ENCODE measurements at places on chromosomes 6 and 20. TPM values are rescaled to one million over a fixed set of nuclear protein-coding genes. Genes with fewer than 3 reads are reported as not detected.

Gene TSBP1
- not detected for total RNA-seq

Gene CAP2
- total RNA-seq, result 69.6 TPM

Gene FRK
- 4.8 TPM for total RNA-seq

Gene MCCD1
- total RNA-seq, result not detected

Gene EIF2S2
- total RNA-seq, result 51.3 TPM

Gene MRPS18B
- 71.1 TPM for total RNA-seq

Gene SLC22A16
- total RNA-seq, result not detected

Gene HCK
- total RNA-seq, result 14.1 TPM

Gene ZFP57
- 0.24 TPM for total RNA-seq

Gene HLA-DMA
- total RNA-seq, result 38.8 TPM

Gene ATP9A
- 28.0 TPM for total RNA-seq

Gene RSPH3
- 10.1 TPM for total RNA-seq

Gene TMC2
- total RNA-seq, result 0.06 TPM

Gene LHFPL5
- total RNA-seq, result not detected

Gene PGC
- not detected for total RNA-seq

Gene SLC32A1
- not detected for total RNA-seq

Gene FOXA2
- total RNA-seq, result not detected

Gene ASIP
- 1.5 TPM for total RNA-seq

Gene TNFRSF6B
- 1.4 TPM for total RNA-seq

Gene PLCB4
- 29.7 TPM for total RNA-seq

Gene VGLL2
- 1.7 TPM for total RNA-seq

Gene TREML2
- total RNA-seq, result 0.15 TPM

Gene TUBE1
- 18.4 TPM for total RNA-seq

Gene NKX2-2
- not detected for total RNA-seq

Gene ADAM33
- 18.5 TPM for total RNA-seq

Gene SOX18
- total RNA-seq, result 83.4 TPM

Gene RTF2
- total RNA-seq, result 68.6 TPM

Gene INSM1
- not detected for total RNA-seq

Gene CEP250
- total RNA-seq, result 17.3 TPM

Gene PBOV1
- not detected for total RNA-seq

Gene CDKN1A
- 31.5 TPM for total RNA-seq

Gene USP49
- total RNA-seq, result 1.6 TPM

Gene PNLDC1
- total RNA-seq, result not detected

Gene MCHR2
- total RNA-seq, result not detected

Gene STX16
- 22.8 TPM for total RNA-seq

Gene VSX1
- total RNA-seq, result 0.38 TPM

Gene HLA-DOA
- 1.8 TPM for total RNA-seq

Gene MAS1L
- total RNA-seq, result 0.24 TPM

Gene GLP1R
- total RNA-seq, result 4.3 TPM

Gene KCNG1
- total RNA-seq, result 0.65 TPM

Gene OR5V1
- not detected for total RNA-seq

Gene AURKA
- total RNA-seq, result 10.3 TPM

Gene SLC22A3
- total RNA-seq, result 5.2 TPM

Gene VWA7
- total RNA-seq, result 4.8 TPM

Gene RIN2
- 50.1 TPM for total RNA-seq

Gene PREX1
- 17.4 TPM for total RNA-seq

Gene SPATA25
- total RNA-seq, result 2.2 TPM

Gene NT5DC1
- total RNA-seq, result 36.1 TPM

Gene RIPPLY2
- not detected for total RNA-seq

Gene CARMIL1
- 10.8 TPM for total RNA-seq

Gene GFRAL
- not detected for total RNA-seq

Gene NRN1
- total RNA-seq, result 12.8 TPM

Gene OR2H1
- not detected for total RNA-seq

Gene KPNA5
- 9.1 TPM for total RNA-seq

Gene GPR6
- total RNA-seq, result not detected

Gene PAK5
- not detected for total RNA-seq

Gene AVP
- not detected for total RNA-seq
